ENCODE measurements at places on chromosomes 4 and X.

DNA sequence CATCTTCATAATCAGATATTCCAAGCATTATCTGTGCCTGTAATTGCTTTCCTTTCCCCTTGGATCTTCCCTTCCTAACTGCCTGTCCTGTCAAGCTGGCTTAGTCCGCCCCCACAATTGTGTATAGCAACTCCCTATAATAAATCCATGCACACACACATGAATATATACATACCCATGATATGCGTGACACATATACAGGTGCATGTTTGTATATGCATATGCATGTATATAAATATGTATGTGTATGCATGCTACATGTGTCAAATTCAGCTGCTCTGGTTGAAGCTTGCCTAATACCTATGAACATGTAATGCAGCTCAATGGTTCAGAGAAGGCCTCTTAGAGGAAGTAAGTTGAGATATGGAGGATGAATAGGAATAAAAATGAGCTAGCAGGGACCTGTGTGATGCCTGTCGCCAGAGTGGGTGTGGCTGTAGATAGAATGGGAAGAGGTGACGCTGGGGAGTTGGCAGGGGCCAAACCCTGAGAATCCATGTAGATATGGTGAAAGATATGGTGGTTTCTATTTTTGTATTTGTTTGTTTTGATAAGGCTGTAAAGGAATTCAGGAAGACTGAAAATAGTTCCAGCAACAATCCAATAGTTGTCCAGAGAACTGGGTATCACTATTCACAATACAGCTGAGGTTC is 595.0 kb upstream of the BOD1L1 start:
- no peak for DNase-seq

- DNase-seq = no peak
These were observed 106.8 kb downstream of the ARSJ start for GRCh38 chr4:113872426-113873260.

DNA sequence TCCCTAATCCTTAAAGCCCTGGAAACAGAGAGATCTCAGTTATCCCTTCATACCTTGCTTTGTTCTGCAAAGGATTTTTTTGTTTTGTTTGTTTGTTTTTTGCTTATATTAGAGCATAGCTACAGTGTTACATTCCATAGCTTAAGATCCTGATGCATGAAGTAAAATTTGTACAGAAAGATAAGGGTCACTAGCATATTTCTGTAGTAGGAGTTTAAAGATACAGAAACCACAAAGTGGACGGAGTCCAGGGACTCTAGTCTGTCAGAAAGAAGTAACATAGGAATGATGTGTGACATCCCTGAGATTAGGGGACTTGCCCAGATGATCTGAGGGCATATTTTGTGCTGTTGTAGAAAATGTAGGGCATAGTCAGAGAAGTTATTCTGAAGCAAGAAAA is 151.9 kb upstream of the PLAC1 start:
- no peak for DNase-seq

DNA sequence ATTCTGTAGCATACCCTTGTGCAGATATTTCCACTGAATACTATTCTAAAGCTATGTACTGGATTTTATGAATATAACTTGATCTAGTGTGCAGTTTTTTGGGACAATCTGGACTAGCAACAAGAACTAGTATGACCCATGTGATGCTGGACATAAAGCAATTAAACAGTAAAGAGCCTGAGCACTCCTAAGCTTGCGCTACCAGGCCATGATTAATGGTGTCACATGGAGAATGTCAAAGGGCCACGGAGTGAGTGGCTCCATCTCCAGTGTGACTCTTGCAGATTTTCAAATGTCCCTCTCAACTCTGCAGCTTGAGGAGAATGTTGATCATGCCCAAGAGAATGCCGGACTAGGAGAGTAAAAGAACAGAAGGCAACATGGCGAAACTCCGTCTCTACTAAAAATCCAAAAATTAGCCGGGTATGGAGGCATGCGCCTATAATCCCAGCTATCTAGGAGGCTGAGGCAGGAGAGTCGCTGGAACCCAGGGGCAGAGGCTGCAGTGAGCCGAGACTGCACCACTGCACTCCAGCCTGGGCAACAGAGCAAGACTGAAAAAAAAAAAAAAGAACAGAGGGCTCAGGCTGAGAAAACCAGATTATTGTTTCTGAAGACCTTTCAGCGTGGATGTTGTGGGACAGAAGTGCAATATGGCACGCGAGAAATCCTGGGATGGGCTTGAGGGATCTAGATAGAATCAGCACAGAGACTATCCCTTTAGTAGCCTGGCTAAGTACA is 45.0 kb downstream of the TIGD2 start:
- DNase-seq = no peak

GRCh38 chrX:18974993-18975392 is 8.9 kb downstream of the PHKA2 start:
- no peak for DNase-seq

DNA sequence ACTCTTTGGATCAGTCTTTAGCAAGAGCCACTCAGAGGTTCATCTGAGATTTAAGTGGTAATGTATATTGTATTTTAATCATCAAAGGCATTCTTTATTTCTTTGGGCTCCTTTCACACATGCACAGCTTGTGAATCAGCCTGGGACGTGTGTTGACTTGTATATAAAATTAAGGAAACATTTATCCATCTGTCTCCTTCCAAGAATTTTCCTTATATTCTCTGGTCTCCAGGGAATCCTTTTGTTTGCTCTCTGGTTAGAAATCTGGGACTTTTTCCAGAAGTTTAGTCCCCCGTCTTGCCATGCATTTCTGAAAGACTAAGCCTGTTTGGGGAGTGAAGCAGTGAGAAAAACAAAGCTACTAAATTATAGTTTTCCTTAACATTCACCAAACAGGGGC is 212.3 kb downstream of the DCAF12L2 start:
- no peak for DNase-seq

DNA sequence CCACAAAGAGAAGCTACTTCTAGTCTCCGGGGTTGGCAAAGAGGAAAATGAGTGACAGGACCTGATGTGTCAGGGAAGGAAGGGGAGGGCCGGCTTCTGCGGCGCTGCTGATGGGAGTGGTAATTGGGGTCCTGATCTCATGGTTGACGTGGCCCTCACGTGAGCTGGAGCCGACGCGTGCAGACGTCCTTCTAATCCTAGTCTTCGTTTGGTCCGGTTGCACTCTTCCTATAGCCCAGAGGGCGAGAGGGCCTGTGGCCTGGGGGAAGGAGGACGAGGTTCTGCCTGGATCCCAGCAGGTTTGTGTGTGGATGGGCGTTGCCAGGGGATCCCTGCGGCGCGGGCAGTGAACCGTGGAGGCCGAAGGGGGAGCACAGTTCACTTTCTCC is at the start of gene ARMCX1:
Gene ARMCX1, plus strand, starts transcription at position 186 of the 389 bp plus-strand sequence. CDS start 2,384 bp downstream, outside the sequence.
- peak; percentile 26 for DNase-seq

GRCh38 chr4:101028886-101029285 is 318.4 kb downstream of the PPP3CA start:
- DNase-seq = no peak

- DNase-seq = no peak
These were observed 32.8 kb downstream of the FAM149A start for GRCh38 chr4:186137196-186137794.
